ENCODE measurements at places on chromosomes 11 and 22.

DNA sequence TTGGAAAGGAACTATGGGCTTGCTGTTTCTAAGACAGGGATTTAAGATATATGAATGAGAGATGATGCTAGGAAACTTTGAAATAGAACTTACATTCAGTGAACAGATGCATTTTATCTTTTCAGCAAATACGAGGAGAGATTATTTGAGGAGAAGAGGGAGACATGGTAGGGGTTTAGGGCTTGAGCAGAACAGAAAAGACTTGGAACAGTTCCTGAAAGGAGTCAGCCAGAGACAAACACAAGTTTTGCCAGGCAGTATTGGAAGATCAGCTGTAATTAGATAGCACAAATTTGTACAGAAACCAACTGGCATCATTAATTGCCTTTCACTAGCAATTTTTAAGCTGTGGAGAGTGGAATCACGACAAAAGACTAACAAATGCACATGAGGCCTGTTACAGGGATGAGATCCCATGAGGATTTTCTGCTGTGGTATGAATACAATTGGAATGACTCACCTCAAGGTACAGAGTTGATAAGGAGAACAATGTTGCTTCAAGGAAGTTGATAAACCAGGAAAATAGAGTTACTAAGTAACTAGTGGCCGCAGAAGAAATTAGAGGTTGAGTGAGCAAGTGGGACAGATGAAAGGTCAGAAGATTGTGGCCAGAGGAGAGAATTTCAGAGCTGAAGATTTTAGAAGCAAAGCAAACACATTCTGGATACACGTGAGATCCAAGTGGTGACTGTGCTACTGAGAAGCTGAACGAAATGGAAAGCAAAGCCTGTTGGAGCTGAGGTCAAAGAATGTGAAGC, 67.9 kb downstream of the CYB5R2 start:
- DNase-seq: no peak

DNA sequence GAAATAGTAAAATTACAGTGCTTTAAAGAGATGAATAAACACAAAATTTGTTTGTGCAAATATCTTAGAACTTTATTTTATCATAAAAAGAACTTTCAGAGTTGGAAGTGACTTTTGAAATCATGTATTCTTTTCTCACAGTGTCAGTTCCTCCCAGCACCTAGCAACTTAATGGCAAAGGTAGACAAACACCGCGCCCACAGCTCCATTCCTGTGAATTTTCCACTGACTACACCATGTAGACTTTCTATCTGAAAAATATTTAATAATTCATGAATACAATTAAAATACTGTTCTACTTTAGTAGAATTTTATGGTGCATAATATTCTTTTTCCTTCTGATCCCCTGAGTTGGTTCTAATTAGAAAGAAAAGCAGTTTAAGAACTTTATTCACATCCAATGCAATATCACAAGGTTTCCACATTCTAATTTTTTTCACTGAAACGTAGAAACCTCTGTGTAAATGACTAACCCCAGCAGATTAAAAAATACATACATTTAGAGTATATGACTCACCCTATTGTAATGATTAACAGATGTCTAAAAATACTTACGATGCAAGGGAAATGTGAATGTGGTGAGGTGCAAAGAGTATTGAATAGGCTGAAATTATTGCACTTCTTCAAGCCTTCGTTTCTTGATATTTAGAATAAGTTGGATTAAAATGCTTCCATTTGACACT, 218.2 kb upstream of the CCDC179 start:
- no peak for DNase-seq

- no peak for DNase-seq
Observed at GRCh38 chr22:24731761-24732160, 42.8 kb downstream of the PIWIL3 start.

- DNase-seq: no peak
Observed at GRCh38 chr11:70751142-70751734, 352.9 kb downstream of the CTTN start.

GRCh38 chr11:119295178-119295577, 21.8 kb downstream of the MCAM start:
- DNase-seq: no peak

DNA sequence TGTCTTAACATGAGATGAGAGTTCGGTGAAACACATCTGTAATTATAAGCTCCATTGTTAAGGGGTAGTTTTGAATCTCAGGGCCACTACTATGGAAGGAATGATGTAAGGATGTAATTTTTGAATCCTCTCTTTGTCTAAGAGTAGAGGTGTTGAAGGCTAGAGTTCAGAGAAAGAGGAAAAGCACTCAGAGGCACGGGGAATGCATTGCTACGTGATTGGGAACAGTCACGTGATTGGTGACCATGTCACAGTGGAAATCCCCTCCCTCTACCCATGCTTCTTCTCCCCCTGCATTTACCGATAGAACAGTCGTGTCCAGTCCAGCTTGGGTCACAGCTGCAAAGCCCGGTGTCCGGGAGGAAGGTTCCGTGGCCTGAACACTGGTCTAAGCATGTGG, 230.3 kb upstream of the NARS2 start:
- no peak for DNase-seq

DNA sequence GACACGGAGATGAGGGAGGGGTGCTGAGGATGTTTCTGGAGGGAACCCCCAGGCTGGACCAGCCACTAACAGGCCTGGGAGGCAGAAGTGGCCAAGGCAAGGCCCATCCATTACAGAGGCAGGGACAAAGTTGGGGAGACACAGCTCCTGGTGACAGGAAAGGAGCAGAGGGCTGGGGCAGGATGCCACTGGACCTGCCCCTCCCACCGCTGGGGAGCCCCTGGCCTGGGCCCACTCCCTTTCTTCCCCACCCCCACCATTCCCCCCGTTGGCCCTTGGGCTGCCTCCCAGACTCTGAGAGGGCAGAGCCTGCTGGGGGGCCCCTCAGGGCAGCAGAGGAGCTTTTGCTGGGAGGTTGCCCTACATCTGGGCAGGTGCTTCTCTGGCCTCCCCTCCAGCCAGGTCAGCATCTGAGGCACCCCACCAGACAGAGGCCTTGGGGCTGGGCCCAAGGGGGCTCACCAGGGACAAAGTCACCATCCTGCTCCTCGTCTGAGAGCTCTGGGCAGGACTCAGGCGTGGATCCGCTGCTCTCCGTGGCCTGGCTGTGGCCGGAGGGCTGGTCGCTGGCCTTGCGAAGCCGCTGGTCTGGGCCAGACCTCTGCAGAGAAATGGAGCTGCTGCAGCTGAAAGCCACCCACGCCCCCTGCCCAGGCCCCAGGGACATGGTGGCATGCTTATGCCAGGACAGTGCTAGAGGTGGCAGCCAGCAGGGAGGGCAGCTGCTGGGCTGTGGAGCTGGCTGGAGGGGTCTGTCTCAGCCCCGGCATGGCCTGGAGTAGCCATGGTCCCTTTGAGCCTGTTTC, 33.1 kb upstream of the CARS1 start:
- DNase-seq: no peak

Data from activated CD4-positive, alpha-beta T cell treated with anti-CD3 and anti-CD28 coated beads for 4 hours (primary cell).